ENCODE measurements at places on chromosomes 12 and 14. TPM values are rescaled to one million over a fixed set of nuclear protein-coding genes. Genes with fewer than 3 reads are reported as not detected.

Gene CFAP73
- not detected for total RNA-seq

Gene LACRT
- total RNA-seq: not detected

DNA sequence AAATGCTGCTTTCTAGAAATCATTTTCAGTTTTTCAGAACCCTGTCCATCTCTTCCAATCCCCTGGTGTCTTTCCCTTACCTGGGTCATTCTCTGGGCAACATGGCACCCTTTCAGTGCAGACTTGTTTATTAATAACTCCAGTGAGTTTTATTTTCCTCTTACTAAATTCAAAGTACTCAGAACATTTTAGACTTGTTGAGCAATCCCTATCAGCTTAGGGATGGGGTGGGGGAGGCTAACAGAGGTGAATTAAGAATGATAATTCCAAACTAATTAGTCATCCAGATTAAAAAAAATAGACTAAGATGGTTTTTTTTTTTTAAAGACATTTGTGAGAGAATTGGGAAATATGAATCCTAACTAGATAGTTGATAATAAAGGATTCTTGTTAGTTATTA is 10.7 kb downstream of the GPRC5A start:
- DNase-seq: no peak

DNA sequence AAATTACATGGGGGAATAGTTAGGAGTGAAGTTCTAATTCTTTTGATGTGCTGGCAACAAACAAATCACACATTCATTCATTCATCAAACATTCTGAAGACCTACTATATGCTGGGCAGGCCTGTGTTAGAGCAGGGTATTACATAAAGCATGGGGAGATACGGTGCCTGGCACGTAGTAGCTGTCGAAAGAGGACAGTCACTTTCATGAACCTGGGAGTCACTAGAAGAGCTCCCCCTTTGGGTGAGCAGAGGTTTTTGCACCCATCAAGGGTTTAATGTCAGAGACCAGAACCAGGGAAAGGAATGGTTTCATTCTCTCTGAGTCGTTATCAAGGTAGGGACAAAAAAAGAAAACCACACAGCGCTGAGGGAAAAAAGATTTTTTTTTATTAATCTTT is 10.0 kb downstream of the LHX5 start:
- no peak for DNase-seq

Gene KCNC2
- not detected for total RNA-seq

All from Right ventricle myocardium inferior (tissue), 1 donor.